Stimulated activated CD4-positive, alpha-beta T cell treated with anti-CD3 and anti-CD28 coated beads, Interleukin-4, amount 100 ng/mL, for 4 hours (primary cell): ENCODE measurements at places on chromosomes 7 and 10.

- no peak for DNase-seq
These were observed 2.8 kb downstream of the FXYD4 start for GRCh38 chr10:43374194-43374593.

GRCh38 chr7:29405891-29406290 is 157.7 kb upstream of the PRR15 start:
- no peak for DNase-seq

DNA sequence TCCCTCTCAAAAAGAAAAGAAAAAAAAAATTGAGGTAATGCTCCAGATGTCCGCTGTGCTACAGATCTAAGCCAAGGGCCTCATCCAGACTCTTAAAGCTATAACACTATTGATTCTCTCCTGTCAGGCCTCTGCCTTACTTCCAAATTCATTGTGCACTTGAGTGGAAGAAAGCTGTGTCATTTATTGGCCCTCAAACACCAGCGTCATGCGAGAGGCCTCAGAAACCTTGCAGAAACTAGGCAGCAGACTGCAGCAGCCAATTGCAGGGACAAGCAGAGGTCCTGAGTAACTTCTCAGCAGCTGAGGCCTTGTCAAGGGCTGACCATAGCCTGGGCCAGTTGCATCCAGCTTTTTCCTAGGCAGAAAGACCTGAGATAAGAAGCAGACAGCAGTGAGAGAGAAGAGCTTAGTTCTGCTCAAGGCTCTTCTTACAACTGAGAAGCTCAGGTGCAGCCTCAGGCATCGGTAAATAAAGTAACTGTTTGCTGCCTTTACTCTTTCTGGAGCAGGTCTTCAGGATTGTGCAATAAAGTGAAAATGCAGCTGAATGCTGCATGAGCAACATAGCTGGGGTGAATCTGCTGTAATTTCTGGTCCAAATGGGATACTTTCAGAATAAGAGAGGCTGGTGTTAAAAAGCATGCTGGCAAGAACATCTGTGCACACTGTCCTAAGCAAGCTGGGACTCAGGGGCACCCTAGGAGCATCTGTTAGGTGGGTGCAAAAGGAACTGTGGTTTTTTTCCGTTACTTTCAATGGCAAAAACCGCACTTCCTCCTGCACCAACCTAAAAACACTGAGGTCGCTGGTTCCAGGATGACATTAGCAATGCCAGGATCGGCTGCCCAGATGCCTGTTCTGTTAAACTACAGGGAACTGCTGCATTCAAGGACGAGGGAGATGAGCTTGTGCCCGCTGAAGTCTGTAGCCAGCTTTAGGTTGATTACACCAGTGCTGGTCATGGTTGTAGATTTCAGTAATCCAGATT is 181.8 kb upstream of the PFKP start:
- no peak for DNase-seq

DNA sequence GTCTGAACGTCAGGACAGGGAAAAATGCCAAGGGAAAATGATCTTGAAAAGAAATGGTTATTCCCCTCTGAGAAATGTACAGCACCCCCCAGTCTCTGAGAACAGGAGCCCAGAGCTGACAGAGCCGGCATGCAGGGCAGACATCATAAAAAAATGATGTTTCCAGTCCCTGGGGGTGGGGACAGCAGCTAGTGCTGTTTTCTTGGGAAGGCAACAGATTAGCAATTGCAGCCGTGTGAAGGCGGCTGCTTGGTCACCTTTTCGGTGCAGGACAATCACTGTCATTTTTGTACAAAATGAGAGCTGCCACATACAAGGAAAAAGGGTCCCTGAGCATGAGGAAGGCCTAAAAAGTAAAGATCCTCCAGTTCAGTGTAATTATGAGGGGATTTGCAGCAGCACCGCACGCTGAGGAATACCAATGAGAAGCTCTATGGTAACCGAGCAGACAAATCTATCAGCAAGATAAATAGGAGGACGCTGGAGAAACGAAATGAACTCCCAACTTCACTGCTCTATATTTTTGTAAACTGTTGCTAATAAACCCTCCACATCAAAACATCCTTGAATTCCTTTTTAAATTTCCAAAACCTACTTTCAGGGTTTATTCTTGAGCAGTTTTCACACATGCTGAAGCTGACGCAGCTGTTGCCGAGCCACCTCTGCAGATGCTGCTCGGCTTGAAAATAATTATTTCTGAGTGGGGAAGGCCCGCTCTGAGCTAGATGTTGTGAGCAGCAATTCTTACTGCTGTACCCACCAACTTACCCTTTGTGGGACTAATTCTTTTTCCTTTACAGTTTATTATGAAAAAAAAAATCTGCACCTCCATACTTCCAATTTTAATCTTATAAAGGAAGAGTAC is 98.2 kb upstream of the NEBL start:
- no peak for DNase-seq

DNA sequence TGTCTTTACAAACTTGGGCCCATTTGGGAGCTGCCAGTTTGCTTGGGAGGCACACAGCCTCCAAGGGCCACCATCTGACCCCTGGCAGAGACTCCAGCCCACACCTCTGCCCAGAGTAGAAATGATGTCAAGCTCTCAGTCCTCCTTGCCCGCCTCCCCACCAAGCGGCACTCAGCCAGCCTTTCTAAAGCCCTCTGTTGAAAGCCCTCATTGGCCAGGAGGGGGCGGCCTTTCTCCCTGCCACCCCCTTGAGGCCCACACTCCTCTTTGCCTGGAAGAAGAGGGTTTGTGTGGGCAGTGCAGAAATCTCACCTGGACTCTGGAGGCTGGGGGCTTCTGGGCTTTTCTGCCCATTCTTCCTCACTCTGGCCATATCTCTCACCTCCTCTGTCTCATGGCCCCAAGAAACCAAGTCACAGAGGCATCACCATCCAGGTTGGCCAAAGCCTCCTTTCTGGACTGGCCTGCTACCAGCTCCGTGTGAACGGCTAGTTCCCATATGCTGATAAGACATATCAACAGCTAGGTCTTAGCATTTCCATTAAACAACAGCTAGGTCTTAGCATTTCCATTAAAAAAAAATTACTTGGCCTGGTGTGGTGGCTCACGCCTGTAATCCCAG is 36.1 kb downstream of the UBTD1 start:
- DNase-seq: peak; percentile 18

DNA sequence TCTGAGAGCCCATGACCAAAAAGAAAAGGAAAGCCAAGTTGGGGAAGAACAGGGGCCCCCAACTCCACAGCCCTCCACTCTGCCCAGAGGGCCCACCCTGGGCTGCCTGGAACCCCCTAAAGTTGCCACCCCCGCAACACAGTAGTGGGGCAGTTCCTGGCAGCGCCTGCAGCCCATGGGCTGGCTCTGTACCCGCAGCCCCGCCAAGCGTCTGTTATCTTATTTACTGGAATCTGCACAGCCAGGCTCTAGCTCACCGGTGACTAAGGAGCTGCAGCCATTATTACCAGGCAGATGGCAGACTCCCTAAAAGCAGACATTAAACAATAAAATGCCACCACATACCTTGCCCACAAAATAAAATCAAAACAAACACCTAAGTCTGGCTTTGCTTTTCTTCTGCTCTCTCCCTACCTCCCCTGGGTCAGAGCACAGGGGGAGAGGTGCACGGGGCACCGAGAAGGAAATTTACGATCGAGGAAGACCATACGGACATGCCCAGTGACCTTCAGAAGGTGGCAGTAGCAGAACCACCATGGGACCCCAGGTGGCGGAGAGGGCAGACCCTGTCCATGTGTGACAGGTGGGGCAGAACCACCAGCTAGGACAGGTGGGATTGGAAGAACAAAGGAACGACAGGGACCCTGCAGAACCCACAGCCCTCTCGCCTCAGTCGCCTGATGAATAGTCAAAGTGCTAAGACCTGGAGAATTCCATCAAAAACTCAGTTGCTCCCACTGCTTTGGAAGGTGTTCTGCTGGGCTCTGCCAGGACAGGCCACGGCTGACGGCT is 66.3 kb downstream of the PRKAG2 start:
- no peak for DNase-seq

DNA sequence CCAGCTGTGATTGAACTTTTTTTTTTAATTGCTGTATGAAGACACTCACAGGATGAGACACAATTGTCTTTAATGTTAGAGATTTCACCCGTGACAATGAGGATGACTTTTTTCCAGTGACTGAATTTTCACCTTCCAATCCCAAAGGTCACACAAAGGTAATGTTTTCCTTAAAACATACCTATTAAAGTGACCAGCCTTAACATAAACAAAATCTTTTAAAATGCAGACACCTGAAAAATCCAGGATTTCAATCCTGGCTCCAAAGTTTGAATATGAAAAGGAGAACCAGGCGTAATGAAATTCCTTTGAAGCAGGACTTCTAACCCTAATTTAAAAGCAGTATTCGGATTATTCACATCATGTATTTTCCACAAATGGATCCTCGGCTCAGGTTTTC is 647.7 kb downstream of the GATA3 start:
- no peak for DNase-seq

DNA sequence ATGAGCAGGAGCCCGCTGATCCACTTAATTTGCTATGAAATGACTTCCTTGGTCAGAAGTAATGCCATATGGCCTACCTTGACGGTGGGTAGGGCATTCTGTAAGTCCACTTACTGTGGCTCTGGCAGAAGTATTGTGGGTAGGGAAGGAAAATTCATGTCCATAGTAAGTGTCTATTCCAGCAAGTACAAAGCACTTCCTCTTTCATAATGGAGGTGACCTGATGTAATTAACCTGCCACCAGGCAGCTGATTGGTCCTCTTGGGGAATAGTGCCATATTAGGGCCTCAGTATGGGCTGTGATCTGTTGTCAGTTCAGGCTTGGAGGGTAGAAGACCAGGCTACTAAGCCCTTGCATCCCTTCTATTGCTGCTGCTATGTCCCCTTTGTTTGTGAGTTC is 103.9 kb downstream of the SLC37A3 start:
- no peak for DNase-seq

GRCh38 chr7:92909686-92910475 is 73.5 kb upstream of the CDK6 start:
- no peak for DNase-seq

- no peak for DNase-seq
These were observed 133.7 kb upstream of the SEMA3E start for GRCh38 chr7:83782628-83783027.

DNA sequence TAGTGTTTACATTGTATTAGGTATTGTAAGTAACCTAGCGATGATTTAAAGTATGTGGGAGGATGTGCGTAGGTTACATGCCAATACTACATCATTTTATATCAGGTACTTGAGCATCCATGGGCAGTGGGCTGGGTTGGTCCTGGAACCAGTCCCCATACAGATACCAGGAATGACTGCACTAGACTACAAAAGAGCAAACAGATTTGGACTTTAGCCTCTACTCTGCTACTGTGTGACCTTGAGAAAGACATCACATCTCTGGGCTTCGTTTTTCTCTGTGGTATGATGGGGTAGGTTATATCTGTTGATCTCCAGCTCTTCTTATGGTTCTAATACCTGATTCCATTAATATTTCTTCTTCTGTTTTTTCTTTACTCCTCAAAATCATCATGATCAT is 412.5 kb upstream of the LRGUK start:
- DNase-seq: no peak

- DNase-seq: no peak
These were observed 272.9 kb upstream of the KLF6 start for GRCh38 chr10:4057725-4058513.

GRCh38 chr10:24136070-24136469 is 72.9 kb upstream of the KIAA1217 start:
- DNase-seq: no peak

DNA sequence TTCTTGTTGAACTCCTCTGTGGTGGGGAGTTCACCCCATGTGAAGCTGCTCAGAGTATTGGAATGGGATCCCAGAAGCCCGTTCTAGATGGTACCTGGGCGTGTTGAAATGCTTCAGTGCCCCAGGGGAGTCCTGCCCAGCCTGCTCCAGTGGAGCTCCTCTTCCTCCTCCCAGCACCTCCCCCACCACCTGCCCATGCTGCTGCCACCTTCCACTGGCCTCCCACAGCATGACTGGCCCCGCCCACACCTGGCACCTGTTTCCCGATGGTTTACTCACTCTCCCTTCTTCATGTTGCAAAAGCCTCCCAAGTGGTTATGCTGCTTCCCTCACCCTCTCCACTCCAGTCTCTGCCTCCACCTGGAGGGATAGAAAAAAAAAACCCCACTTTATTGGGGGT is 32.2 kb upstream of the PCBD1 start:
- DNase-seq: no peak

DNA sequence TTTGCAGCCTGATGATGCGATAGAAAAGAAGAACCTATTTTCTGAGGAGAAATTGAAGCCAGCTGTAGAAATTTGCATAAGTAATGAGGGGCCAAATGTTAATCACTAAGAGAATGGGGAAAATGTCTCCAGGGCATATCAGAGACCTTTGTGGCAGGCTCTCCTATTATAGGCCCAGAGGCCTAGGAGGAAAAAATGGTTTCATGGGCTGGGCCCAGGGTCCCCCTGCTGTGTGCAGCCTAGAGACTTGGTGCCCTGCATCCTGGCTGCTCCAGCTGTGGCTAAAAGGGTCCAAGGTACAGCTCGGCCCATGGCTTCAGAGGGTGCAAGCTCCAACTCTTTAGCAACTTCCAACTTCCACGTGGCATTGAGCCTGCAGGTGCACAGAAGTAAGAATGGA is 123.4 kb downstream of the STK31 start:
- DNase-seq: no peak

DNA sequence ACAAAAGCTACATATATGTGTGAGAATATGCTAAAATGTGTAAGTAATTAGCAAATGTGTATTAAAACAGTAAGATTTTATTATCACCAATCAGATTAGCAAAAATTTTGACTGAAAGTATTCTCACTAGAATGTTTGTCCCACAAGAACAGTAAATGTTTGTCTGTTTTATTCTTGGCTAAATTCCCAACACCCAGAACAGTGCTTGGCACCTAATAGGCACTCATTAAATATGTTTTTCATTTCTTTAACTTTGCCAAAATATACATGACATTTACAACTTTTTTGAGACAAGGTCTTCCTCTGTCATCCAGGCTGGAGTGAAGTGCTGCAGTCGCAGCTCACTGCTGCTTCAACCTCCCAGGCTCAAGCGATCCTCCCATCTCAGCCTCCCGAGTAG is 143.6 kb downstream of the EBF3 start:
- no peak for DNase-seq

DNA sequence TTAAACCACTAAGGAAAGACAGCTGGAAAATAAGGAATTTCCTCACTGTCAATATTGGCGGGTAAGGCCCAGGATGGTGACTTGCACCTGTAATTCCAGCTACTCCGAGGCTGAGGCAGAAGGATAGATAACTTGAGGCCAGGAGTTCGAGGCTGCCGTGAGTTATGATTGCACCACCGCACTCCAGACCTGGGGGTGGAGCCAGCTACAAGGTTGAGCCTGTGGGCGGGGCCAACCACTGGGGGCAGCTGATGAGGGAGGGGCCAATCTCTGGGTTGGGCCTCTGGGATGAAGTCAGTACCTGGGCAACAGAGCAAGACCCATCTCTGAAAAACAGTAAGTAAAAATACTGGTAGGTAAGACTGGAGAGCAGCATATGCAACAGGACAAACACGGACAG is 80.1 kb upstream of the ADO start:
- DNase-seq: peak; percentile 21

GRCh38 chr10:101214446-101215396 is 14.5 kb downstream of the LBX1 start:
- peak; percentile 82 for DNase-seq

GRCh38 chr7:120404042-120404441 is 131.1 kb downstream of the KCND2 start:
- no peak for DNase-seq
